ENCODE measurements at places on chromosomes 12 and 14. TPM values are rescaled to one million over a fixed set of nuclear protein-coding genes. Genes with fewer than 3 reads are reported as not detected.

GRCh38 chr14:104339829-104340228, 201.4 kb downstream of the KIF26A start:
- DNase-seq: no peak

The MPHOSPH9 gene
- total RNA-seq: 99.0 TPM

The GPRC5A gene
- total RNA-seq: 0.30 TPM

The OR4E2 gene
- total RNA-seq: not detected

DNA sequence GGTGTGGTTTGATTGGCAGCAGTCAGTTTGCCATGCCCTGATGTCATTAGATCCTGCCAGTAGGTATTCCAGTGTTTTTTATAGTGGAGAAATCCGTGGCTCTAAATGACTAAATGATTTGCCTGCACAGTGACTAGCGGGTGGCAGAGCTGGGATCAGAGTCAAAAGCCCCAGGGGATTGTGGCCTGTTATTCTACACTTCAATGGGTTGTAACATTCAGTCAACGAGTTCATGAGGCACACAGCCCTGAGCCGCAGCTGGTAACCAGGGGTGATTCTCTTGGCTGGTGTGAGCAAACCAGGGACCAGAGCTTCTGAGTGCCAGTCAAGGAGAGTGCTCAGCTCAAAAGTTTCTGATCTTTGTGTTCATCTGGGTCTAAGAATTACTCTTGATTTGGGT, 1.8 kb downstream of the MYH6 start:
- no peak for DNase-seq

DNA sequence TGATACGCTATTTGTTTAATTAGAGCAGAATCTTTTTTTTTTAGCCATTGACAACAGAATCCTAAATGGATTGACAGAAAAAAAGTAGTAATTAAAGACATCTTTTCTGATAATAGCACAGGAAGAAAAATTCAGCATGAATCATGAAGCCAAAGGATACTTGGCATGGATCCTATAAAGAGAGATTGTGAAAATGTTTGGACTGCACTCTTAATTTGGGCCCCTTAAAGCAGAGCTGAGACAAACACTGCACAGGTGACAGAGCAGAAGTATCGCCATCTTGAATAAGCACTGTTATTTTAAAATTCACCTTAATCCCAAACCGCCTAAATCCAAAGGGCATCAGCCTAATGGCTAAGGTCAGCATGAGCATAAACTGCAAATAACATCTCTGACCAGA, 48.8 kb upstream of the SEL1L start:
- DNase-seq: no peak

DNA sequence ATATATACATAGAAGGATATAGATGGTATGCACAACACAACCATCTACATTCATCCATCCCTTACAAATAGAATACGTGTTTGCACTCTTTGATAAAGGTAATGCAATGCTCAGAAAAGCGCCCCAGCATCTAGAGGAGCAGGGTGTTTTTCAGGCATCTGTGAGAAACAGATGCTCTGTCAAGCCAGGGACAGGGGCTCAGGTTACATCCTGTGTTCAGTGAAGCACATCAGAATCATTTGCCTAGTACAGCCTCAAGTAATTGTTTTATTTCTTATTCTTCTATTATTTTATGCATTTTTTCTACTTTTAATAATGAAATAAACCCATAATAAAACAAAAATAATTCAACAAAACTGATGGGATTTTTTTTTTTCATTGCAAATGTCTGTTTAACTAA, 50.5 kb upstream of the HIF1A start:
- DNase-seq: no peak

All from activated naive CD4-positive, alpha-beta T cell treated with anti-CD3 and anti-CD28 coated beads, Interleukin-2, amount 50 U/mL, for 72 hours (primary cell).